ENCODE measurements at places on chromosomes 1 and 21.

GRCh38 chr1:153945131-153945794, 1.3 kb downstream of the DENND4B start:
- peak; percentile 61 for DNase-seq

GRCh38 chr1:209926045-209926444, 12.0 kb upstream of the SYT14 start:
- DNase-seq: no peak
- H3K36me3 ChIP-seq: no peaks in the 10 kb centered on the region
- H3K4me3 ChIP-seq: no peak overlapping the region
- peaks cover 34% of the 10 kb centered on the region for H3K27me3 ChIP-seq
- no peaks in the 10 kb centered on the region for H3K4me1 ChIP-seq
- H3K27ac ChIP-seq: no peak overlapping the region

GRCh38 chr1:81731989-81732388, 68.7 kb upstream of the ADGRL2 start:
- H3K4me1 ChIP-seq: no peaks in the 10 kb centered on the region
- H3K27ac ChIP-seq: no peak overlapping the region
- H3K36me3 ChIP-seq: no peaks in the 10 kb centered on the region
- no peaks in the 10 kb centered on the region for H3K27me3 ChIP-seq
- H3K4me3 ChIP-seq: no peak overlapping the region

- no peak for DNase-seq
- no peak overlapping the region for H3K27ac ChIP-seq
- no peak overlapping the region for H3K4me3 ChIP-seq
Observed at GRCh38 chr1:59541891-59542290, 245.0 kb downstream of the FGGY start.

- H3K4me3 ChIP-seq: no peak overlapping the region
- no peaks in the 10 kb centered on the region for H3K36me3 ChIP-seq
- no peaks in the 10 kb centered on the region for H3K4me1 ChIP-seq
- peaks cover 23% of the 10 kb centered on the region for H3K27me3 ChIP-seq
Observed at GRCh38 chr1:115300087-115300876, 37.8 kb downstream of the NGF start.

DNA sequence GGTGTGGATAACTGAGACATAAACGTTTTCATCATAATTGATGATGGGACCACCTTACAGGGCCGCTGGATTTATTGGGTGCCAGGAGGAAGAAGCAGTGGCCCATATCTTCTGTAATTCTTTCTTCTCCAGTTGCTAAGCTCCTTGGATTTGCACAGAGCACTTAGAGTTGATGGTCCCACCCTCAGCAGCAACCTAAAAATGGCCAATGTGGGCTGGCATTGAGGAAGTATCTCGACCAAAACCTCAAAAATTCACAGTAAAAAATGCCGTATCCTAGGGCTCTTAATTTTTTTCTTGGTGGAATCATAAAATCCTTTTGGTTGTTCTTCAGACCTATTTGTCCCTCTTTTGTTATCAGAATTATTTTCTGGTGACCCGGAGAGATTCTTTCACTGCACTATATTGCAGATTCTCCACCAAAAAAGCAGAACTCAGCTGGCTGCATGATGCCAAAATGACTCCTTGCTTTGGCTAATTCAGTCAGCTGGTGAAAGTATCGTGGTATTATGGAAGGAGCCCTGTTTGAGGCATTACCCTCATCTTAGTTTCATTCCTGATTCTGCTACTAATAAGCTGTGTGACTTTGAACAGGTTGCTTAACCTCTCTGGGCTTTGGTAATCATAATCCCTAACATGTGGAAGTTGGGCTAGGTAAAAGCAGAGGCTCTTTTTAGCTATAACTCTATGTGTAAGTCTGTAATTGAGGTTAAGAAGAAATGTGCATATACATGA, 27.6 kb downstream of the KIRREL1 start:
- no peak overlapping the region for H3K4me3 ChIP-seq
- peaks cover 5% of the 10 kb centered on the region for H3K4me1 ChIP-seq
- DNase-seq: no peak
- H3K36me3 ChIP-seq: no peaks in the 10 kb centered on the region
- H3K27ac ChIP-seq: no peak overlapping the region
- peaks cover 87% of the 10 kb centered on the region for H3K27me3 ChIP-seq

DNA sequence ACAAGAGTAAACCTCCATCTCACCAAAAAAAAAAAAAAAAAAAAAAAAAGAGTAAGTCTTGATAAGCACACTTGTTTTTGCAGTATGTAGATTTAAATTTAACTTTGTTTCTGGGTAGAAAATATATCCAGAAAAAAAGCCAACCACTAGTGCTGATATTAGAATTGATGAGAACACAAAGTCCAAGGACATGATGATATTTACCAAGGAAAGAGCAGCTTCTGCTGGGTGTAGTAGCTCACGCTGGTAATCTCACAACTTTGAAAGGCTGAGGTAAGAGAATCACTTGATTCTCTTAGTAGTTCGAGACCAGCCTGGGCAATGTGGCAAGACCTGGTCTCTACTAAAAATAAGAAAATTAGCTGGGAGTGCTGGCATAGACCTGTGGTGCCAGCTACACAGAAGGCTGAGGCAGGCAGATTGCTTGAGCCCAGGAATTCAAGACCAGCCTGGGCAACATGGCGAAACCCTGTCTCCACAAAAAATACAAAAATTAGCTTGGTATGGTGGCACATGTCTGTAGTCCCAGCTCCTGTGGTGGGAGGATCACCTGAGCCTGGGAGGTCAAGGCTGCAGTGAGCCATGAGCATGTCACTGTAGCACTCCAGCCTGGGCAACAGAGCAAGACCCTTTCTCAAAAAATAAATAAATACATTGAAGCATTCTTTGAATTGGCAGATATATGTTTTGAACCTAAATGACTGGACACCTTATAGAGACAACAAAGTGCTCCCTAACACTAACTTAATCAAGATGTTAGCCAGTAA, 63.6 kb upstream of the CACYBP start:
- H3K4me1 ChIP-seq: peaks cover 21% of the 10 kb centered on the region
- H3K36me3 ChIP-seq: peaks cover 2% of the 10 kb centered on the region
- no peak overlapping the region for H3K4me3 ChIP-seq
- H3K27ac ChIP-seq: no peak overlapping the region

DNA sequence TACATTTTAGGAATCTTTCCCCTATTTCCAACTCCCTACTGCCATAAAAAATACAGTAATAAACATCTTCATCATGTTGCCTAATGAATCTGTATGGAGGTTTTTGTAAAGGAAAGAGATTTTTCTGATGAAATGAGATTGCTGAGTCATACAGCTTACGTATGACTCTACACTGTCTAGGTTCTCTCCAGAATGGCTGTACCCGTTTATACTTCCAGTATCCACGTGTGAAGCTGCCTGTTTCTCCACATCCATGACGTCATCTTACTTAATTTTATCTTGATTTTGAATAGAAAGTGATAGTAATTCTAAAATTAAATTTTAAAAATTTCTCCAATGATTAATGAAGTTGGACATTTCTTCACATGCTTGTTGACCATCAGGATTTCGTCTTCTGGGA, 103.7 kb downstream of the COQ8A start:
- no peaks in the 10 kb centered on the region for H3K4me1 ChIP-seq
- H3K27me3 ChIP-seq: peaks cover 41% of the 10 kb centered on the region
- no peak overlapping the region for H3K4me3 ChIP-seq
- peaks cover 2% of the 10 kb centered on the region for H3K36me3 ChIP-seq
- no peak for DNase-seq

- H3K36me3 ChIP-seq: peaks cover 16% of the 10 kb centered on the region
- H3K4me1 ChIP-seq: peaks cover 40% of the 10 kb centered on the region
- H3K4me3 ChIP-seq: peak overlapping the region; percentile 99
Observed at GRCh38 chr1:156599811-156600210, 1.5 kb downstream of the GPATCH4 start.

DNA sequence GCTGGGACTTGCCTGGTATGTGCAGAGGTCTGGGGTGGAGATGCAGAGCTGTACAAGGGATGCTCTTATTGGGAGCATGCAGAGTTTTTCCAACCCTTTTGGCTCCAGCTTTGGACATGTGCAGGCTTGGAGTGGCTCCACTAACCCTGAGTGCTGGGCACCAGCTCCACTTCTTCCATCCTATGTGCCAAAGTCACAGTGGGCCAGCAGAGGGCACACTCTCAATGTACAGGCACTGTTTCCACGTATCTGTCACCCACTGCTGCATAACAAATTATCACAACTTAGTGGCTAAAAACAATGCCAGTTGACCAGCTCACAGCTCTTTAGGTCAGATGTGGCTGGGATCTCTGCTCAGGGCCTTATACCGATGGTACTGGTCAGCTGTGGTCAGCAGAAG, 631.8 kb downstream of the AJAP1 start:
- no peaks in the 10 kb centered on the region for H3K36me3 ChIP-seq
- no peak for DNase-seq
- H3K27me3 ChIP-seq: peaks cover 7% of the 10 kb centered on the region
- H3K4me3 ChIP-seq: no peak overlapping the region
- H3K27ac ChIP-seq: no peak overlapping the region

DNA sequence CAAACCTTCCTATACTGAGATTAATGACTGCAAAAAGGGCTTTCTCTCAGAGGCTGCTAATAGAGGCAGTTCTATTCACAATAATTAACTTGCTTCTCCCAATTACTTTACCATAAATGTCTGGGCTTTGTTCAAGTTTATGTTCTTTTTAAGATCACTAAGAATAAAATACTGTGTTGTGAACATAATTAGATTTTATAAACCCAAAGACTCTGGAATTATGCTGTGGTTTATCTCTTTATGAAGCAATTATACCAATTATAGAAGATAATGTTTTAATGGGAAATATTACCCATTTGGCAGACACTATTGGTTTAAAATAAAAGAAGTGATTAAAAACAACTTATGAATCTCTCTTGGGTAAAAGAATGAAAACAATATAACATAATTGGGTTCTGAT, 43.5 kb upstream of the IL12RB2 start:
- peaks cover 10% of the 10 kb centered on the region for H3K4me1 ChIP-seq
- peak overlapping the region; percentile 41 for H3K27ac ChIP-seq

- H3K4me3 ChIP-seq: no peak overlapping the region
- no peak for DNase-seq
- H3K27ac ChIP-seq: no peak overlapping the region
- no peaks in the 10 kb centered on the region for H3K36me3 ChIP-seq
Observed at GRCh38 chr1:4227986-4228385, 327.9 kb upstream of the C1orf174 start.

- no peaks in the 10 kb centered on the region for H3K36me3 ChIP-seq
- H3K27ac ChIP-seq: no peak overlapping the region
- no peak for DNase-seq
- H3K27me3 ChIP-seq: no peaks in the 10 kb centered on the region
- H3K4me1 ChIP-seq: no peaks in the 10 kb centered on the region
Observed at GRCh38 chr1:215625949-215626348, 58.8 kb downstream of the KCTD3 start.

- H3K4me1 ChIP-seq: peaks cover 9% of the 10 kb centered on the region
- no peaks in the 10 kb centered on the region for H3K36me3 ChIP-seq
- H3K4me3 ChIP-seq: no peak overlapping the region
- DNase-seq: no peak
Observed at GRCh38 chr21:43809346-43809799, 20.0 kb downstream of the RRP1 start.

DNA sequence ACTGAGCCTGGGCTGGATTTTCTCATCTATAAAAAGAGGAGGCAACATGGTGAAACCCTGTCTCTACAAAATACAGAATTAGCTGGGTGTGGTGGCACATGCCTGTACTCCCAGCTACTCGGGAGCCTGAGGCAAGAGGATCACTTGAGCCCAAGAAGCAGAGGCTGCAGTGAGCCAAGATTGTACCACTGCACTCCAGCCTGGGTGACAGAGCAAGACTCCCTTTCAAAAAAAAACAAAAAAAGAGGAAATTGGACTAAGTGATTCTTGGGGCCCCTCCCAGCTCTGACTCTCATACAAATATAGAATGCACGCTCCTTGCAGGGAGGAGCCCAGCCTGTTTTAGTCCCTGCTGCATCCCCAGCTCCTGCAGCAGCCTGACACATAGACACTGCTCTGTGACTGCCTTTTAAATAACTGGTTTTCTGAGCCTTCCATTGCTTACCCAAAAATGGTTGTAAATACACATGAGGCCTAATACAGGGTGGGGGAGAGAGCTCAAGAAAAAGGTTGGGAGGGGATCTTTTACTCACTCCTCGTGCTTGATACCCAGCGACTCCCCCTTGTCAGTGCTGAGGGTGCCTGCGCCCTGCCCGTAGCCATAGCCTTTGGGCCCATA, 17.2 kb downstream of the CSRP1 start:
- peaks cover 10% of the 10 kb centered on the region for H3K4me1 ChIP-seq
- H3K4me3 ChIP-seq: no peak overlapping the region
- H3K27me3 ChIP-seq: no peaks in the 10 kb centered on the region

GRCh38 chr1:28296401-28297261, 32.2 kb upstream of the MED18 start:
- no peaks in the 10 kb centered on the region for H3K36me3 ChIP-seq
- DNase-seq: no peak
- H3K4me1 ChIP-seq: no peaks in the 10 kb centered on the region
- H3K4me3 ChIP-seq: no peak overlapping the region
- H3K27ac ChIP-seq: no peak overlapping the region

GRCh38 chr1:91699339-91699974, 186.5 kb downstream of the TGFBR3 start:
- no peak overlapping the region for H3K4me3 ChIP-seq
- H3K27ac ChIP-seq: peak overlapping the region; percentile 78
- peaks cover 22% of the 10 kb centered on the region for H3K4me1 ChIP-seq

DNA sequence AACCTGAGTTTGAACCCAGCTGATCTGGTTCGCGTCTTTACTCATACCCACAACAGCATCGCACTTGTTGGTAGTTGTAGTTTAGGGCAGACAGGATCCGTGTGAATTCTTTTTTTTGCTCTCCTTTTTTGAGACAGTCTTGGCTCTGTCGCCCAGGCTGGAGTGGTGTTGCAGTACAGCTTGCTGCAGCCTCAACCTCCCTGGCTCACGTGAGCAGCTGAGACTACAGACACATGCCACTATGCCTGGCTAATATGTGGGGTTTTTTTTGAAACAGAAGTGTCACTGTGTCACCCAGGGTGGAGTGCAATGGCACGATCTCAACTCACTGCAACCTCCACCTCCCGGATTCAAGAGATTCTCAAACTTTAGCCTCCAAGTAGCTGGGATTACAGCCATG, 7.9 kb downstream of the TAF13 start:
- H3K27ac ChIP-seq: no peak overlapping the region
- H3K4me3 ChIP-seq: no peak overlapping the region
- H3K36me3 ChIP-seq: peaks cover 2% of the 10 kb centered on the region
- DNase-seq: no peak

- H3K4me1 ChIP-seq: no peaks in the 10 kb centered on the region
- H3K27me3 ChIP-seq: peaks cover 7% of the 10 kb centered on the region
- H3K4me3 ChIP-seq: no peak overlapping the region
- no peak overlapping the region for H3K27ac ChIP-seq
Observed at GRCh38 chr1:208581209-208581608, 337.0 kb upstream of the PLXNA2 start.

Data from T-helper 17 cell (primary cell).